Activated CD8-positive, alpha-beta memory T cell treated with anti-CD3 and anti-CD28 coated beads for 1 hour (primary cell): ENCODE measurements at places on chromosomes 13 and 19.

DNA sequence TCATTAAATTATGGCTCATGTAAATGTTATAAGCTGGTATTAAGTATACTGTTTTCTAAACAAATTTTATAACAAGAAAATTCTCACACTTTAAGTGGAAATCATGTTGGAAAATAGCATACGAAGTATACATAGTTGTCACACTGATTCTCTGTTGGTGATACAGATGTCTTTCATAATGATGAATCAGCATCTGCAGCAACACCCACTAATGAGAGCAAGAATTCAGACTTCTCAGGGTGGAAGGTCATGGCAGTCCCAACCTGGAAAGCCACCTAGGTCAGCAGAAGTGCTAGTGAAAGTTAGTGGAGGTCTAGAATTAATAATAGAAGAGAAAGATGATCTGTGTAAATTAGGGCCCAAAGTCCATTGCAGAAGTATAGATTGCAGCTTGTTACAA lies 719.7 kb upstream of the MIR17HG start:
- no peak for DNase-seq

- DNase-seq = no peak
These were observed 29.0 kb downstream of the GPX4 start for GRCh38 chr19:1132552-1133383.

DNA sequence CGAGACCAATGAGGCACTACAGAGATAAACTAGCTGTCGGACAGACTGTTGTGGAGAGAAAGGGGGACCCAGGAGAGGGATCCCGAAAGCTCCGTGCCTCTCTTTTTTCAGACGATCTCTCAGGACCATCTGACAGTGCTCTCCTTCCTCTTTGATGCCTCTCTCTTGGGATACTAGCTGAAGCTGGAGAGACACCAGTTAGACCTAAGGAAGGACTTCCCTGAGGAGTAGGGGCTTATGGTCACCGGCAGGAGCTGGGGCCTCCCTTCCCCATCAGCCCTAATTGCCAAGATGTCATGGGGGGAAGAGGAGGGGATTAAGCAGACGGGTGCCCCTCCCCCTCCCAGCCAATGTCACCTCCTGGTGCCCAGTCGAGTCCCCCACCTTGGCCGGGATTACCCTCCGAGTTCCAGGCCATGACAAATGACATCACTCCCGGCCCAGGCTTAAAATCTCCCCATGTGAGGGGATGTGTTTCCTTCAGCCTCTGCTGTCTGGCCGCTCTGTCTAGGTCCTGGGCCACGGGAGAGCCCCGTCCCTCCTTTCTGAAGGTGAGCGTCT lies at the start of gene CRX:
CRX (plus strand) TSS at position 478 of the 561 bp plus-strand sequence. CDS start 12,507 bp downstream, outside the sequence.
- DNase-seq = no peak

DNA sequence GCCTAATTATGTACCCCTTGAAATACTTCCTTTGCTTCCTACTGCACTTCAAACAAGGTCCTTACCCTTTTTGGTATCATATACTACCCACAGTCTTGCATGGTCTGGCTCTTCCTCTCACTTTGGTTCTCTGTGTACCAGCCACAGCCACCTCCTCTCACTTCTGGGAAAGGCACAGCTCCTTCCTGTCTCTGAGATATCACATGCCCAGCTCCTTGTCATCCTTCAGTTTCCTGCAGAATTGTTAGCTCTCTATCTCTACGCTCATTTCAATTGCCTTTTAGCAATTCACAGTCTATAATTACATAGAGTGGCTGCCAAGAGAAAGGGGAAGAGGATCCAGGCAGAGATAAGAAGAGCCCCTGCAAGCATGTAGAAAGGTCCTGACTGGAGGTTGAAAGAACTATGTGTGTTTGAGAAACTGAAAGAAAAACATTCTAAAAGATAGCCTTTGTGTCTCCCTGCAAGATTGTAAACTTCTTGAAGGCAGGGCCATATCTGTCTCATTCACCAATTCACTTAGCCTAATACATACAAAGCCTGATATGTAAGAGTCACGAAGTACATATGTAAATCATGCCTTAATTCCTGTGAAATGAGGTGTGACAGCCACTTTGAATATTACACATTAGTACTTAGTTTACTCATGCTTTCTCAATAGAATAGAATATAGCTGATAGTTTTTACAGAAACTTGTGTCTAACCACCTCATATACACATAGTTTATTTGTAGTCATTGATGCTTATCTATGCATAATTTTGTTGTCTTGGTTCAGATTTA lies 933.1 kb downstream of the DIAPH3 start:
- no peak for DNase-seq

DNA sequence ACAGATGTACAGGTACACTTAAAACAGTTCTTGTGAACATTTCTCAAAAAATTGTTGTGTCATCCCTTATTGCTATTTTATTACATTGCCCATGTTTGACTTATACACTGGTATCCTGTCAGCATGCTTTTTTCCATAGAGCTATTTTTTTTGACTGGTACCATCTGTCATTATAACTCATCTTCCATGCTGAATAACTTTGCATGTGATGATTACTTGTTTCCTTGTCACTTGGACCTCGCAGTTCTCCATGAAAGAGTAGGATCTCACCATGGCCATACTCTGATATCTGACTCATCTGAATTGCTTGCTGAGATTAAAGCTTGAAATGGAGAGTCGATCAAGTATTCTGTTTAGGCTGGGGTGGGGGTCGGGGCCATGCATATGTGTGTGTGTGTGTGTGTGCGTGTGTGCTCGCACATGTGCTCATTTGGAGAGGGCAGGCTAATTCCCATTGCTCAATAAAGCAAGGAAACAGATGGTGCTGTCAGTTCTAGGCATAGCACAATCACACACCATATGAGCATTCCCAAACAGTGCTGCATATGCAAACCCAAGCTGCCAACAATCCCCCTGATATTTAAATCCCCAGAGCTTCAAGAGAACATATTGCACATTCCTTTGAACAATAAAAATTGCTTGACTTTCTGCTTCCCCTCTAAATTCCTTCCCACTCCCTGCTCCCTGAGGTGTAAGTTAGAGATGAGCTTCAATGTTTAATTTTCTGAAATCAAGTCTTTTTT lies 62.9 kb downstream of the NHLRC3 start:
- DNase-seq = no peak

DNA sequence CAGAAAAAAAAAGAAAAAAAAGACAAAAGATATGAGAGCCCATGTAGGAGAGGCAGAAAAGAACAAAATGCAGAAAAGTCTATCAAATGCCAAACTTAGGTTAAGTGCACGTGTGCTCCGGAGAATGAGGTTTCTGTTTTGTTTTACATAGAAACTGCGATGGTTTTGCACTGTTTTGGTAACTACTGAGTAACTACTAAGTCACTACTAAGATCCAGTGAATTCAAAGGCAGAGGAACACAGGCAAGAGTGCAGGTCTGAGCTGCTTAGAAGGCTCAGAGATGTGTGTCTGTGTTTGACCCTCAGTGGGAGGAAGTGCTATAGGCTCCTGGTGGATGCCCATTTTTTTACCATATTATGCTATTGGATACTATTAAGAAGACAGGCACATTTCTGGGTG lies 299.3 kb downstream of the NDFIP2 start:
- DNase-seq = no peak

DNA sequence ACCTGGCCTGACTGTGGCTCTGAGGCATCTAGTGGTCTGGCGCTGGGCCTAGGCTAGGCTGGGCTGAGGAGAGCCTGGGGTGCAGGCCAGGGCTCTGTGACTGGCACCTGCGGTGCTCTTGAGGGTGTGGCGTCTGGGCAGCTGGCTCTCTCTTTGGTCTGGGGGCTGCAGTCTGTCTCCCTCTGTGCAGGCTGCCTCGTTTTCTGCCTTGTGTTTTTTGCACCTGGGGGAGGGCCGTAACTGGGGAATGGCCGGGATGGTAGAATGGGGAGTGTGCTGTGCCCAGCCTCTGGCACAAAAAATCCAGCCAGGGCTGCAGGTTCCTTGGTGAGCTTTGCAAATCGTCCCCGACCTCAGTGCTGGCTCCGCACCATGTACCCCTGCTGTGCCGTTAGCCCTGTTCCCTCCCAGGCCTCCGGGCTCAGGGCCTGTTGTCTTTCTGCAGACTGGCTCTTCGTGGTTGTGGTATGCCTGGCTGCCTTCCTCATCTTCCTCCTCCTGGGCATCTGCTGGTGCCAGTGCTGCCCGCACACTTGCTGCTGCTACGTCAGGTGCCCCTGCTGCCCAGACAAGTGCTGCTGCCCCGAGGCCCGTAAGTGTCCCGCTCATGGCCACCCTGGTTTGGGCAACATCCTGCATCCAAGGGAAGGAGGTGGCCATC lies 6.5 kb upstream of the USF2 start:
- no peak for DNase-seq

DNA sequence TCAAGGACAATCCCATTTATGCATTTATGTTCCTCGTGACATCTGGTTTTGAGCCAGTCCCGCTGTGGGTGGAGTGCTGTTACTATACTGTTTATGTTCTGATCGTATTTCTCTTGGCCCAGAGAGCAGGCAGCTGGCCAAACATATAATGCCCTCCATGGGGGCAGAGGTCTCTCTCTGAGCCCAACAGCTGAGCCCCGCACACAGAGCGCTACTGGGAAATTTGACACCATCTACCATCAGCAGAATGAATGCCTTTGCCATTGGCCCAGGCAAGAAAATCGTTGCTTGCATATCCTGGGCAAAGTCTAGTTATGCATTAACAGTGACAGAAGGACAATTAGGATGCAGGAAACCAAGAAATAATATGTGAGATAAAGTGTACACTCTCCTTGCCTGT lies 126.8 kb upstream of the CACNA1A start:
- no peak for DNase-seq

DNA sequence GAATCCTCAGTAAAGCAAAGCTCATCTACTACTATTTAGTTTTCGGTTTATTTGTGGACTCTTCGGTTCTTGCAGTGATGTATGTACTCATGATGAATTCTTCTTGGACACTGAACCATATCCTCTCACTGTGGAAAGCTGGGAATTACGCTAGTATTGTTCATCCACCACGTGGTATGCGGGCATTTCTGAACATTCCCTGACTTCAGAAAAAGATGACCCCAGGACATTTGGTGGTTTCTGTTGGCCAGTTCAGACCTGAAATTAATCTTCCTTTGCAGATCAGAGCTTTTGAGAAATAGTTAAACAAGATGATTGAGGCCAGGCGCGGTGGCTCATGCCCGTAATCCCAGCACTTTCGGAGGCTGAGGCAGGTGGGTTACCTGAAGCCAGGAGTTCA lies 25.3 kb upstream of the FBN3 start:
- no peak for DNase-seq

DNA sequence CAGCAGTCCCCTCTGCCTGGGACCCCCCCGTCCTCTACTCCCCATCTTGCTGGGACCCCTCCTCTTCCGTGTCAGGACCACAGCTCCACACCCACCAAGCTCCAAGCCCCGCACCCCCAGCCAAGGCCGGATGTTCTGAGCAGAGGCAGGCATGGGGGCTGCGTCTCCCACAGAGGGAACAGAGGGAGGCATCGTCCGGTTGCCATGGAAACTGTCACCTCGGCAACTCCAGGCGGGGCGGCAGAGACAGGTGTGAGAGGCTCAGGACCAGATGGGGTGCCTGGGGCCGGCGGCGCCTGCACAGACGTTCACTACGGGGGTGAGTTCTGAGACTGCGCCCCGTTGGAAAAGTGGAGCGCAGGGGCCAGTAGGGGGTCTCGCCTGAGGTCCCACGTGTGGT lies 5.4 kb downstream of the RNU6-9 start:
- no peak for DNase-seq

DNA sequence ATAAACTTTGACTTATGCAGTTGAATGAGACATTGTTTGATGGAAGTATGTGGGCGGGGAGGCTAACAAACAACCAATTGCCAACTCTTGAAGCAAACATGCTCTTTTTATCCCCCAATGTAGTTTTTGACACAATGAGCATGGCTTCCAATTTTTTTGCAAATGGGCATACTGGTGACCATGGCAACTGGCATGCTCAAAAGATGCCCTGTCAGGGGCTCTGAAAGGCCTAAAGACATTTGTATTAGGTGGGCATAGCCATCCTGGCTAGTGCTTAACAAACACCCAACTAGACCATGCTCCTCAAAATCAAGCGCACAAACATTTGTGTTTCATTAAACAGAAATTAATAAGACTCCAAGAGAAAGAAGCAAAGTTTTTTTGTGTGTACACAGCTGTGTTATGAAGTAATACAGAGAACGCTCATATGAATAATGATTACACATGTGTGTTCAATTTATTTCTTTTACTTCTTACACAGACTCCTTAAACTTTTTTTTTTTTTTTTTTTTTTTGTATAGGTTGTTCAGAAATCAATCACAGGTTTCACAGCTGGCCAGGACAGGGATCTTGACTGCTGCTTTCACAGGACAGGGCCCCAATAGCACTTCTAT lies 95.6 kb downstream of the DLEU7 start:
- DNase-seq = no peak

GRCh38 chr13:79533781-79534400 lies 52.9 kb downstream of the NDFIP2 start:
- DNase-seq = no peak

- no peak for DNase-seq
These were observed 1277.3 kb downstream of the UQCRFS1 start for GRCh38 chr19:27935669-27936068.
